ENCODE measurements at places on chromosomes 3 and 15.

GRCh38 chr3:57163751-57164150 is 1.4 kb downstream of the IL17RD start:
- DNase-seq = no peak

DNA sequence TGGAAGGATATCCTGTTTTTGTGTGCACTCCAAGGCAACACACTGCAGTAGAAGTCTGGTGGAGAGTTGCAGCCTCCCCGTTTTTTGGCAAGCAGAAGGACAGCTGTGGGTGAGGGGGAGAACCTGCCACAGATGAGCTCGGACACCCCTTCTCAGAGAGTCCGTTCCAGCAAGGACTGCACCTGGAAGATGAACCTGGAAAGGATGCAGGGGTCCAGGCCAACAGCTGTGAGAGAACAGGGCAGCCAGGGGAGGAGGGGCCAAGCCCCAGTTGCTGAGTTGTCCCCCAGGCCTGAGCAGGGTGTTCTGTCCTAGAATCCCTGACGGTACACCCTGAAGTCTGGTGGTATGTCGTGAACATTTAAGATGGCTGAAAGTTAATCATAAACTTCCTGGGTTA is 30.2 kb downstream of the ZXDC start:
- DNase-seq = no peak

DNA sequence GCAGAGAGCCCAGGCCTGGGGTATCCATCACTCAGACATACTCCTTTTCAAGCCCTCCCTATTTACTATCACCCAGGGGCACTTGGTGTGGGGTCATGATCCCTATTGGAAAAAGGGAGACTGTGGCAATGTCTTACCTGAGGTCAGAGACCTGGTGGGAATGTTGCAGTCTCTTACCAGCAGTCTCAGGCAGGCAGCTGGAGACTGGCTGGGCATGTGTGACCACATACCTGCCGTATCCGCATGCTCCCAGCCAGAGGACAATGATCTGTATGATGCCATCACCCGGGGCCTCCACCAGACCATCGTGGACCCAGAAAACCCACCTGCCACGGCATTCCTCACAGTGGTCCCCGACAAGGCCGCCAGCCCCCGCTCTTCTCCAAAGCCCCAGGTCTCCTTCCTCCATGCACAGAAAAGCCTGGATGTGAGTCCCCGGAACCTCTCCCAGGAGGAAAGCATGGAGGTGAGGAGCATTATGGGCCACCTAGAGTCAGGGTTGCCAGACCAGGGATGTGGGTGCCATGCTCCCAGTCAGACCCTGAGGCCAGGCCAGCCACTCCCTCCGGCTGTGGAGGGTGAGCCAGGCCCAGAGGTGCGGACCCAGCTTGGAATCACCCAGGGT is 5.9 kb downstream of the SH2D7 start:
- DNase-seq = no peak

DNA sequence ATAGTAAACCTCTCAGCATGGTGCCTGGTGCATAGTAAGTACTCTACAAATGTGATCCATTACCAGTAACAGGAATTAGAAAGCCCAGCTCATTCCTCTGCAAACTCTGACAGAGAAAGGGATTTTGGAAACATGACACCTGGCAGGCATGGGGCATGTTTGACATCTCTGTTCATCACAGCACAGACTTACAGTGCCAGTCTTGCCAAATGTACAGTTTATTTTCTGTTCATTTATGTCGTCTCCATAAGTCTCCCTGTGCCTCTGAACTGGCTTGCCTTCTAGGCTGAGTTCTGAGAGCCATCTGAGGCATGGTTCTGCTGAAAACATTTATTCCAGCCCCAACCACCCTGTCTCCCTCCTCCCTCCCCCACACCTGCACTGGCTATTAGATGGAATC is 67.0 kb upstream of the CTDSPL start:
- no peak for DNase-seq

- DNase-seq = no peak
Observed at GRCh38 chr15:73927476-73928240, 1.4 kb downstream of the LOXL1 start.

DNA sequence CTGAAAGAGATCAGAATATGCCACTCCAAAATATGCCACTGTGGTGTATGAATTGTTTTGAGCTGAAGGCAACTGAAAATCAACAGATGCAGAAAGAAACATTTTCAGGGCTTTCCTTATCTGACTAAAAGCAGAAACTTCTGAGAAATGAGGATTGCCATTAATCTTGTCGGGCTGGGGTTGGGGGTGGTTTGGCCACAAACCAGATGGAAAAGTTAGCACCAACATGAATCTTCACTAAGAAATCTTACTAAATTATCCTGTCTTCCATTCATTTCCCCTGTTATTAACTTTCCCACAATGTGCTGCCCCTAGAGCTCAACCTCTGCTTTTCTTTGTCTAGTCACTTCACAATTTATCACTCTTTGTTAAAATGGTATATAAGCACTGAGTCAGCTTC is 229.9 kb upstream of the GADL1 start:
- no peak for DNase-seq

- no peak for DNase-seq
Observed at GRCh38 chr3:108744762-108745161, 12.4 kb downstream of the RETNLB start.

DNA sequence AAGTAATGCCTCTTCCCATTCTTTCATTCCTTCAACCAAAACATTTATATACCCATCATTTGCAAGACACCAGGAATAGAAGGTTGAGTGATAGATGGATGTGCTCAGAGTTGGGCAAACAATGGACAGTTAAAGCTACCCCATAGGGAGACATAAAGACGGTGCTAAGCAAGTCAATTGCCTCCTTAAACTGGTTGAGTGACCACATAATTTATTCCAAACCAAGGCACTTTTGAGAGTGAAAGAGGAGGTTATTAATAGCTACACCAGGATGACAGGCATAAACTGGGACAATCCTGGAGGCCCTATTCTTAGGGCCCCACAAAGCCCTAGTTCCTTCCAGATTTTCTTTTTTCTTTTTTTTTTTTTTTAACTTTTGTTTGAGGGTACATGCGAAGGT is 21.4 kb upstream of the DYNC1LI1 start:
- no peak for DNase-seq

All from G401 (cell line).